Mesendoderm (in vitro differentiated cells): ENCODE measurements at places on chromosomes 3 and 15.

DNA sequence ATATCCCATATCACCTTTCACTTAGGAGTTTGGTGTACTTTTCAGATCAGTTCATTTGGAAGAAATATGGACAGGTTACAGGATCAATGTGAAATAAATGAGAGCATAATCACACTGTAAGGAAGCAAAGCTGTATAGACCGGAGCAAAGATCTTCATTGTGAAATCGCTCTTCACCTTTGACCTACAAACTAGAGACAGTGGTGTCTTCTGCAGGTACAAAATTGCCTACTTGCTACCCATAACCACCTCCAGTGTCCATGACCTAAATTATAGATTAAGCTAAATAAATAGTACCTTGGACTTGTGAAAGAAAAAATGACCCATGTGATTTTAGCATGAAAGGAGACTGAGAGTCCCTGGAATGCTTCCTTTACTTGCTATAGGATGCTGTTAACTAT lies 379.5 kb upstream of the SUCLG2 start:
- H3K4me1 ChIP-seq: no peaks in the 10 kb centered on the region
- no peak overlapping the region for H3K4me3 ChIP-seq
- DNase-seq: no peak
- no peak overlapping the region for H3K27ac ChIP-seq
- H3K36me3 ChIP-seq: no peaks in the 10 kb centered on the region

DNA sequence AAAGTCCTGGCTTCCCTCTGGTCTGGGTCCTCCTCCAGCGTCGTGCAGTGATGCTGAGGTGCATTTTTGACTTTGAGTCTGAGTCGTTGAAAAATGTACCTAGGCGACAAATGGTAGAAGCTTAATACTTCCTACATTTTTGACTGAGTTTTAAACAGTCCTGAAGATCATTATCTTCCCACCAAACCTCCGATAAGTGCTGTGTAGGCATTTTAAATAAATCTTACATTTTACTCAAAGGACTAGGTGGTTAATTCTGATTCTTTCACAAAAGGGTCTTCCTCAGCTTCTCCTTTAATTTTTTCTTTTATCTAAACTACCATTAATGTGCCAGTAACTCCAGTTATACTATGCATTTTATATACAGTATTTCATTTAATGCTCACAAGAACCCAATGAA lies 70.6 kb downstream of the KAT2B start:
- H3K27ac ChIP-seq: no peak overlapping the region
- no peaks in the 10 kb centered on the region for H3K36me3 ChIP-seq
- no peak overlapping the region for H3K4me3 ChIP-seq

DNA sequence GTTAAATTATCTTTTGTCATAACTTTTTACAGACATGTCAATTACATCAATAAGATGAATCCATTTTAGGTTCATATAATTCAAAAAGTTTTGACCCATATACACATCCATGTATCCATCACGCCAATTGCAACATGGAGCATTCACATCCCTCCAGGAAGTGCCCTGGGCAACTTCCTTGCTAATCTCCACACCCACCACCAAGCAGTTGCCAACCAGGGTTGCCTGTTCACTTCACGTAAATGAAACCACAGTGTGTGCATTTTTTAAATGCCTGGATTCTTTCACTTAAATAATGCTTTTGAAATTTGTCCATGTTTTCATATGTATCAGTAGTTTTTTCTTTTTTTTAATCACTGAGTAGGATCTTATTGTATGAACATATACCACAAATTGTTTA lies 40.7 kb upstream of the LYZL4 start:
- H3K36me3 ChIP-seq: no peaks in the 10 kb centered on the region
- no peak for DNase-seq
- H3K4me1 ChIP-seq: peaks cover 10% of the 10 kb centered on the region
- H3K4me3 ChIP-seq: no peak overlapping the region
- H3K27me3 ChIP-seq: no peaks in the 10 kb centered on the region
- H3K27ac ChIP-seq: no peak overlapping the region

DNA sequence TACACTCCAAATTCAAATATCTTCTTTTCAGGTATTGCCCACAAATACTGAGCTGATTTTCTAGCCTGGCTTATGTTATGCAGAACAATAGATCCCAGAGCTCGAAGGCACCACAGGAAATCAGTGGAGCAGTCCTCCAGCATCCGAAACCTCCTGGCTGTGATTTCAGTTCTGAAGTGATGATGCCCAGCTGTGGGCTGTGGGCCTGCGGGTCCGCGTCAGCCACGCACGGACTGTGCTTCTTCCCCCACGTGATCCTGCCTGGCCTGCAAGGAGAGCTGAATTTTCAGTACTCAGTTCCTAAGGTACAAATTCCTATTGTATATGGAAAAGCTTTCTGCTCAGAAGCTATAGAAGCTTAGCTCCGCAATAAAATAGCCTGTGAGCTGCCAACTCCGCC lies 96.2 kb downstream of the OCA2 start:
- no peak overlapping the region for H3K4me3 ChIP-seq
- no peak overlapping the region for H3K27ac ChIP-seq
- H3K36me3 ChIP-seq: no peaks in the 10 kb centered on the region
- H3K4me1 ChIP-seq: no peaks in the 10 kb centered on the region
- no peak for DNase-seq
- H3K27me3 ChIP-seq: no peaks in the 10 kb centered on the region

- no peak overlapping the region for H3K27ac ChIP-seq
- no peak for DNase-seq
- H3K4me1 ChIP-seq: no peaks in the 10 kb centered on the region
- no peak overlapping the region for H3K4me3 ChIP-seq
These were observed 757.8 kb downstream of the AGBL1 start for GRCh38 chr15:86837294-86838061.
